ENCODE measurements at places on chromosomes 1 and 21.

- DNase-seq: no peak
Observed at GRCh38 chr1:242828199-242828598, 303.7 kb upstream of the PLD5 start.

GRCh38 chr1:7983086-7983778 is 21.7 kb downstream of the PARK7 start:
- no peak for DNase-seq

GRCh38 chr1:172781513-172782140 is 122.7 kb downstream of the FASLG start:
- no peak for DNase-seq

DNA sequence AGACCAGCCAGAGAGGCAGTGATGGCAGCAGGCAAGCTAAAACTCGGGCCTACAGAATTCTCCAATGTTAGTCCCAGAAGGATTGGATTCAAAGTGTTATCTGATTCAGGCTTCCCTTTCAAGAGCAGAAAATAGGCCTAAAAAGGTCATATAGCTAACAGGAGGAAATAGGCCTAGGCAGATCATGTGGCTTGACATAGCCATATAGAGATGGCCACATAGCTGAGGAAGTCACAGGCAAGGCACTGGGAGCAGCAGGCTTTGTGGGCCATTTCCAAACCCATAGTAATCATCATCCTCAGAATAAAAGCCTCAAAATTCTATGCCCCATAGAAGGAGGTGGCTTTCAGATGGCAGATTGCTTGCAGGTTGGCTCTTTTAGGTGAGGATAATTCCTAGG is 29.0 kb upstream of the LMO4 start:
- no peak for DNase-seq

- no peak for DNase-seq
Observed at GRCh38 chr21:45442276-45442675, 37.3 kb downstream of the COL18A1 start.

All from urinary bladder (tissue), 4 donors.